ENCODE measurements at places on chromosomes 12 and 14. TPM values are rescaled to one million over a fixed set of nuclear protein-coding genes. Genes with fewer than 3 reads are reported as not detected.

OR4K1 gene
- not detected for polyA plus RNA-seq

FGF23 gene
- polyA plus RNA-seq, result not detected

DNA sequence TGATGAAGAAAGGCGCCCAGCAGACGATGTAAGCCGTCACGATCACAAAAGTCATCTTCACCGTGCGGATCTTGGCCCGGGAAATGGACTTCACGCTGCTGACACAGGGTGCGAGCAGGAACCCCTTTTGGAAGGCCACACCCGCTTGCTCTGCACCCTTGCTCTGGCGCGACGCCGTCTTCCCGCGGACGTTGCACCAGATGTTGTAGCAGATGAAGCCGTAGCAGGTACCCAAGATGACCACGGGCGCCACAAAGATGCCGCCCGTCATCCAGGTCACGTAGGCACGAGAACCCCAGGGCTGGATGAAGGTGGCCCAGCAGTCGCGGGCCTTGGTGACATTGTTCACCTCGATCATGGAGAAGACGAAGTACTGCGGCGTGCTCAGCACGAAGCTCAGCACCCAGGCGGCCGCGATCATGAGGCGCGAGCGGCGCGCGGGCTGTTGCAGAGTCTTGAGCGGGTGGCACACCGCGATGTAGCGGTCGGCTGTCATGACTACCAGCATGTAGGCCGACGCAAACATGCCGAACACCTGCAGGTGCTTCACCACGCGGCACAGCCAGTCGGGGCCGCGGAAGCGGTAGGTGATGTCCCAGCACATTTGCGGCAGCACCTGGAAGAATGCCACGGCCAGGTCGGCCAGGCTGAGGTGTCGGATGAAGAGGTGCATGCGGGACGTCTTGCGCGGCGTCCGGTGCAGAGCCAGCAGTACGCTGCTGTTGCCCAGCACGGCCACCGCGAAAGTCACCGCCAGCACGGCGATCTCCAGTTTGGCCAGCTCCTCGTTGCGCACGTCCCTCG is 890 bp downstream of the AVPR1A start:
- DNase-seq, result no peak

- no peak for DNase-seq
Measured at GRCh38 chr12:86945685-86946196, 689.5 kb upstream of the MGAT4C start.

GRCh38 chr14:104715416-104715815 is 8.6 kb upstream of the ADSS1 start:
- no peak for DNase-seq

GRCh38 chr12:129101816-129102215 is 248.5 kb downstream of the GLT1D1 start:
- no peak for DNase-seq

DNA sequence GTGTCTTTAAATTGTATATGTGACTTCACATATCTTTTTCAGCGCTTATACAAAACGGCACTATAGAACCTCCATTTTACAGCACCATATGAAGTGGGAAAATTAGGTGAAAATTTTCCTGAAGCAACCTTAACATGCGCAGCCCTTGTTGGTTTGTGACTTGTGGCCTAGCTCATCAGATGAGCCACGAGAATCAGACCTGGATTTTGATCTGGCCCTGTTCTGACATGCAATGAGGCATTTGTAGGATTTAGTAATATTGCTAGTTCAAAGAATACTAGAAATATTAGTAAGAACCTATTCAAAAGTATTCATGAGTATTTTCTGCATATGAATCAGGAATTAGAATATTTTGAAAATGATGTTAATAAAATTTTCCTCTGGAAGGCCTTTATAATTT is 2.9 kb downstream of the CDKN1B start:
- DNase-seq, result no peak
